ENCODE measurements at places on chromosomes 4 and X.
A peak's percentile ranks its signal among the peaks of the same experiment; 100 is the strongest.

DNA sequence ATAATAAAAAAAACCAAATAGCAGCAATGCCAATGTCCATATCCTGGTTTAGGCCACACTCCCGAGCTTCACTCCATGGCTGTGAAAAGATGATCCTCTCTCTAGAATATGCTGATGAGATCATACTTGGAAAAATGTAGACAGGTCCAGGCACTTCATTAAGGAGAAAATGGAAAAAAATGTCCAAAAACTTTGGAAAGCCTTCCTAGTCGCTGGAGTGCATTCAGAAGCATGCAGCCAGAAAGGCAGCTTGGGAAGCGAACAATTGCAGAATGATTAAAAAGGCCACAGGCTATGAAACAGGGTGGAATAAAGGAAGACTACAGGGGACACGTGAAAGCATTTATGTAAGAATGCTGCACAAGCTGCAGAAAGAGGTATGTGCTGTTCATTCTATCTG is 165.6 kb upstream of the HCCS start:
- DNase-seq, result no peak

- no peak for DNase-seq
These were observed 18.4 kb upstream of the RFC1 start for GRCh38 chr4:39384563-39384962.

GRCh38 chr4:21946858-21947257 is 1.7 kb downstream of the KCNIP4 start:
- DNase-seq, result no peak

GRCh38 chr4:166518776-166519175 is 645.7 kb downstream of the TLL1 start:
- DNase-seq, result peak; percentile 91

DNA sequence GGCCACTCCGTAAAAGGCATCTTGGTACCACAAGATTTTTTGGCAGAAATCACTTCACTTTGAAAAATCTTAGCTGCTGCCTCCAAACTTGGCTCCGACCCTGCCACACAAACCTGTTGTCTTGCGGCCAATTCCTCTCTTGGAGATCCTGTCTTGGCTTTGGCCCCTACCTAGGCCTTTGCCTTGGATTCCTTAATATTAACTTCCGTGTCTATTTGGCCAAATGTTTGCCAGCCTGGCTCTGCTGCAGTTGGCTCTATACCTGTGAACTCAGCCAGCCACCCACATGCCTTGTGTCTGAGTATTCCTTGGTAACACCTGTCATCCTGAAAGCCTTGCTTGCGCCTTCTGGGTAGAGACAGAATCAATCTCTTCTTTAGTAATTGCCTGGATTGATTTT is 12.5 kb downstream of the GRXCR1 start:
- DNase-seq, result no peak

GRCh38 chr4:94798808-94799207 is 41.1 kb downstream of the BMPR1B start:
- no peak for DNase-seq

DNA sequence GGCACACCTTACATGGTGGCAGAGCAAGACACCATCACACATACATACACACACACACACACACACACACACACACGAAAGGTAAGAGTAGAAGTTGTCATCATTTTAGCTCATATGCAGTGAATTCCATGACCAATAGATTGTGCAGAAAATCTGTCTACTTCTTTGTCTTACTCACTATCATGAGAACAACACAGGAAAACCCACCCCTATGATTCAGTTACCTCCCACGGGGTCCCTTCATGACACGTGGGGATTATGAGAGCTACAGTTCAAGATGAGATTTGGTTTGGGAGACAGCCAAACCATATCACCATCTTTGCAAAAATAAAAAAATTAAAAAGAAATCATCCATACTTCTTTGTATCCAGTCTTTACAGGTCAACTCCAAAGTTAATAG is 221.1 kb downstream of the BMPR1B start:
- no peak for DNase-seq

- no peak for DNase-seq
These were observed 165.6 kb downstream of the FRAS1 start for GRCh38 chr4:78222575-78223186.

- no peak for DNase-seq
These were observed 13.6 kb downstream of the MFAP3L start for GRCh38 chr4:170012629-170012958.

DNA sequence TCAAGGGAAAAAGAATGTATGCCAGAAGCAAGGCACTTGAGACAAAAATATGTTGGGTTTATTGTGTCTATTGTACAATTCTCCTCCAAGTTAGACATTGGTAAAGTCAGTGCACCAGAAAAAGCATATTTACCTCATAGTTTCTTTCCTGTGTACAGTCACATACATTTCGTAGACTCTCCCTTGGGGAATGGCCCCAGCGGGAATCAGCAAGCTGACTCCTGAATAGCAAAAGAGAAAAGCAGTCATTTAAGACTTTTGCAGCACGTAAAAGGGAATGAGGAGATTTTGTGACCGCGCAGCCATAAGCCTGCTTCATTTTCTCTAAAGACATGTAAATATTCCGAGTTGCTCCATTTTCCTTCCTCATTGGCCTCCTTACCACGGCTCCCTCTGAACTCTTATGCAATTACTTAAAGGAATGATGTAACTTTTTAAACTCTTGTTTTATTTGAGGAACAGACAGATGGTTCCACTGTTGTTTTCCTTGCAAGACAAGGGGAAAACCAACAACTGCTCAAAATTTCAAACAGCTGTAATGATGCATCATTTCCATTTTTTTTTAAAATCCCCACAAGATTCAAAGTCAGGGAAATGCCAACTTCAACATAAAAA is 332.7 kb downstream of the UNC5C start:
- DNase-seq, result no peak

Data from SHP77 treated with DMSO at 0.1 percent for 48 hours (cell line).